ENCODE measurements at places on chromosomes 13 and 19.

DNA sequence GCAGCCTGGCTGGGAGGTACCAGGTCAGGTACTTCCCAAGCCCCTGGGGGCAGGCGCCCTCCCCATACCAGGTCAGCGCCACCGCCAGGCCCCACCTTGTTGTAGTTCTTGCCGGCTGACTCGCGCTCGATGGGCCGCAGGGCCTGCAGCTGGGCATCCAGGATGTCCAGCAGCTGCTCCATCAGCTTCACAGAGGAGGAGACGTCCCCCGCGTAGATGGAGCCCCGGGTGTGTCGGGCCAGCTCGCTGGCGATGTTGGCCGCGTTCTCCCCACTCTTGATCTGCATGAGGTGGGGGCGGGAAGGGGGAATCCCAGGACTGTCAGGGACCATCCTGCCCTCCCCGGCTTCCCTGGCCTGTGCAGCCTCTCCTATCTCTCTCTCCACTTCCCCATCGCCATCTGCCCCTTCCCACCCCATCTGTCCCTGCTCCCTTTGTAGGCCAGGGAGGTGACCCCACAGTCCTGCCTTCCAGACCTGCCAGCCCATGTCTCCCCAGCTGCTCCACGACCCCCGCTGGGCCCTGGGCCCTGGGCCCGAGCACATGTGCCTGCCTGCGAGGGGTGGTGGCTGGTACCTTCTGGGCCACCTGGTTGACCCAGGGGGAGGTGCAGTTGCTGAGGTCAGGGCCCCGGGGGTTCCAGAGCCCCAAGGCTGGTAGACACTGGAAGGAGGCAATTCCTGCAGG, 23.8 kb upstream of the ASF1B start:
- DNase-seq = peak; percentile 14

DNA sequence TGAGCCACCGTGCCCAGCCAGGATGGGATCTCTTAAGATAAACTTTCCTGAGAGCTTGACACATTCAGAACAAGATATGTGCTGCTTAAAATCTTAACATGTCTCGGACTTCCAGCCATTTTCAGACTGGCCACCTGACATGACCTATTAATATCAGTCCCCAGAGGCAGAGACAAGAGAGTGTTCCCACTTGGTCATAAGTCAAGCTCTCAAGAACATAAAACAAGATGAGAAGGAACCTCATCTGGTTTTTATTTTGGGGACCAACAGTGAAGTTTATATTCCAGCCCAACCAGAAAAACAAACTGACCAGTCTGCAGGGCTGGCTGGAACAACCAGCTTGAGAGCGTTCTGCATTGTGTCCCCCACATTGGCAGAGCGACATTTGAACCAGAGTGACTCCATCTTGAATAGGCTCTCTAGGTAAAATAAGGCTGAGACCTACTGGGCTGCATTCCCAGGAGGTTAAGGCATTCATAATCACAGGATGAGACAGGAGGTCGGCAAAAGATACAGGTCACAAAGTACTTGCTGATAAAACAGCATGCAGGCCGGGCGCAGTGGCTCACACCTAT, 21.8 kb upstream of the PLEKHF1 start:
- DNase-seq = no peak

GRCh38 chr13:50359779-50360178, 344.5 kb downstream of the KCNRG start:
- no peak for DNase-seq

DNA sequence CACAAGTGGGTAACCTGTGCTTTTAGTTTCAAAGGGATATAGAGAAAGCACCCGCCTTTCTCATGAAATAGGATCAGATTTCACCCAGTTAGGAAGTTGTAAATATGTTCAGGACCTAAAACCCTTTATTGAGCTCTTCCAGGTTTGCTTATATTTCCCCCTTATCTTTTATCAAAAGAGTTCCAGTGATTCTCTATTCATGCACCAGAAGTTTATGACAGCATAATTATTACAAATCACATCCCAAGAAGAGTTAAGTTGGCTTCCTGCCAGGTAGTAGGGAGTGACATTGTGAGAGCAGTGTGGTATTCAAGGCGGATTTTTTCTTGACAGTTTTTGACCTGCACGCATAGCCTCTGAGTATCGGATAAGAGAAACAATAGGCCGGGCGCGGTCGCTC, 190.3 kb downstream of the STK24 start:
- no peak for DNase-seq

DNA sequence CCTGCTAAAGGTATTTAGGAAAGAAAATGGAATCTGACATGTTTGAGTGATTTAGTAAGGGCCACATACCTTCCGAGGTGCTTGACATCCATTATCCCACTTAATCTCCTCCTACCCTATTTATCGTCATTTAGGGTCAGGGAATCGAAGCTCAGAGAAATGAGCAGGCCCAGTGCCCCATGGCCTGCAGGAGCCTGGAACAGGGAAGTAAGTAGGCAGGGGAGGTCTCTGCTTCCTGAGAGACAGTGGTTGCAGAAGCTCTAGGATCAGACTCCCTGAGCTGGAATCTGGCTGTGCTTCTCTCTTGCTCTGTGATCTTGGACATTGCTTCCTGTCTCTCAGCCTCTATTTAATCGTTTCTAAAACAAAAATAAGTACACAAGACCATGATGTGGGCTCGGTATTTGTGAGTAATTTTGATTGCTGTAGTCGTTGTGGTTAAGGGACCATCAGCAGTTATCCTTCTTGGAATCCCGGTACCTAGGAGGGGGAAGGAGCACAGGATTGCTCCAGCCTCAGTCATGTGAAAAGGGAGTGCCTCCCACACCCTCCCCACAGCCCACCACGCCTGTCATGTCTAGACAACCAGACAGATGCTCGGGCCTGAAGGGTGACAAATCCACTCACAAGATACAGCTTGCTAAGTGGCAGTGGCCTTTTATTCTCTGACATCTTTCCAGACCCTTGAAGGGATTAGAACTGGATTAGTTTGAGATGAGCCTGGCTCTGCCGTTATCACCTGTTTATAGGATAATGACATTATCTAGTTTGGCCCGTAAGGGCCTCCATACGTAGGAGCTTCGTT, 169.2 kb upstream of the TSHZ3 start:
- DNase-seq = no peak

GRCh38 chr13:33015791-33016323, 366 bp upstream of the KL start:
- no peak for DNase-seq

DNA sequence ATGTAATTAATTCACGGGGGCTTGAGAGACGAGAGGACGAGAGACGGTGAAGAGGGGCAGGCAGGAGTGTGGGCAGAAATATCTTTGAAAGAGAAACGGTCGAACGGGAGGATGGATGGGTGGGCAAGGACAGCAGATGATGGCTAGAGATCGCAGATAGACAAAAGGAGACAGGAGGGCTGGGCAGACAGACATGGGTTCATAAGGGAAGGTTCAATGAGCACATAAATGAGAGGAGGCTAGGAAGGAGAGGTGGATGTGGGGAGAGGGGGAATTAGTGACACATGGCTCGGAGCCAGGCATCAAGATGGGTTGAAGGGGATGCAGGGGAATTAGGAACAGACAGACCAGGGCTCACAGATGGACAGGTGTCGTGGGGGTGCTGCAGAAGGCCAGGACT, 1.1 kb downstream of the SYT3 start:
- DNase-seq = no peak

DNA sequence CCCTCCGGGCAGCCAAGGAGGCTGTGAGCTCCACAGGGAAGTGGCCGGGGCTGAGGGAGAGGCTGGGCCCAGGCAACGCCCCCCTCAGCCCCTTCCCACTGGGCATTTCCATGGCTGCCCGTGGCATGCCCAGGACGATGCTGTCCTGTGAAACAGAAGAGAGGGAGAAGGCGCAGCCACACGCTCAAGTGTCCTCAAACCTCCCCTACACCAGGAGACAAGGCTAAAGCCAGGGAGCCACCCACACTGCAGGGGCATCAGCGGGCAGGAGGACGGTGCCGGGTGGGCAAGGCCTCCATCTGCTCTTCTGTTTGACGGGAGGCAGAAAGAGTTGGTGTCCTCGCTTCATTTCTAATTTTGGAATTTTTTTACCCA, 14.2 kb upstream of the PROZ start:
- DNase-seq = no peak

GRCh38 chr19:48147597-48148175, 22.5 kb downstream of the LIG1 start:
- DNase-seq = no peak

- DNase-seq = no peak
Measured at GRCh38 chr13:66992183-66992582, 238.0 kb downstream of the PCDH9 start.

- no peak for DNase-seq
Measured at GRCh38 chr19:12834976-12835757, 788 bp upstream of the RTBDN start.

DNA sequence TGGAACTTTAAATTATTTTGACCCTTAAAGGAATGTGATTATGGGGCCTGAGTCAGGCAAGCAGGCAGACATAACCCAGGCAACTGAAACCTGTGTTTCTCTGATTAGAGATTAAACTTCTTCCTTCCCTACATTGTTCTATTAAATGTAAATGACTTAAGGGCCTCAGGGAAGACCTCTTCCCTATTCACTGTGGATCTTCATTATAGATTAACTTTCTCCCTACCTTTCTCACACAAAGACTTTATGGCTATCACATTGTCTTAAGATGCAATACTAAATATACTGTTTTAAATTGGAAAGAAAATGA, 8.8 kb upstream of the METTL21C start:
- DNase-seq = no peak

- no peak for DNase-seq
Measured at GRCh38 chr13:45208132-45208531, 7.3 kb upstream of the KCTD4 start.

- no peak for DNase-seq
Measured at GRCh38 chr19:42989851-42990250, 36.4 kb downstream of the PSG11 start.

GRCh38 chr13:85694992-85695391, 104.2 kb downstream of the SLITRK6 start:
- no peak for DNase-seq

DNA sequence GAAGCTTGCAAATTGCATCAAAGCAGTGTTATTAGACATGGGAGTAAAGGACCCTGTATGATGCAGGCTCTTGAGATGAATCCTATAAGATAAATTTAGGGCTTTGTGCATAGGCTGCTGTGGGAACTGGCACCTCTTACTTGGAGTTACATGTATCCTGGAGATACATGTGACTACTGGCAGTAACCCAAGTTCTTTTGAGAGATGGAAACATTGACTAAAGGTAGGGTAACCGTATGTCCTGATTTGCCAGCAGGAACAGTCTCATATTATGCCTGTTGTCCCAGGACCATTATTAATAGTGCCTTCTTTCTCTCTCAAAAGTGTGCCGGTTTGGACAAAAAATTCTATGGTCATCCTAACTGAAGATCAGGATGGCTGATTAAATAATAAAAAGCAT, 195.4 kb downstream of the LACC1 start:
- DNase-seq = no peak

GRCh38 chr13:32609428-32609827, 23.2 kb downstream of the PDS5B start:
- no peak for DNase-seq
